ENCODE measurements at places on chromosomes 7 and 10. TPM values are rescaled to one million over a fixed set of nuclear protein-coding genes. Genes with fewer than 3 reads are reported as not detected.

UPK3B gene
- total RNA-seq: 1.7 TPM

WNT2 gene
- 0.45 TPM for total RNA-seq

ITPRID1 gene
- 0.09 TPM for total RNA-seq

FAM25C gene
- total RNA-seq: not detected

KIN gene
- 13.4 TPM for total RNA-seq

AKR1C4 gene
- not detected for total RNA-seq

BMS1 gene
- total RNA-seq: 12.8 TPM

HTR7 gene
- 1.3 TPM for total RNA-seq

CRPPA gene
- total RNA-seq: 2.1 TPM

SP4 gene
- total RNA-seq: 8.3 TPM

ATXN7L1 gene
- 12.8 TPM for total RNA-seq

DNA sequence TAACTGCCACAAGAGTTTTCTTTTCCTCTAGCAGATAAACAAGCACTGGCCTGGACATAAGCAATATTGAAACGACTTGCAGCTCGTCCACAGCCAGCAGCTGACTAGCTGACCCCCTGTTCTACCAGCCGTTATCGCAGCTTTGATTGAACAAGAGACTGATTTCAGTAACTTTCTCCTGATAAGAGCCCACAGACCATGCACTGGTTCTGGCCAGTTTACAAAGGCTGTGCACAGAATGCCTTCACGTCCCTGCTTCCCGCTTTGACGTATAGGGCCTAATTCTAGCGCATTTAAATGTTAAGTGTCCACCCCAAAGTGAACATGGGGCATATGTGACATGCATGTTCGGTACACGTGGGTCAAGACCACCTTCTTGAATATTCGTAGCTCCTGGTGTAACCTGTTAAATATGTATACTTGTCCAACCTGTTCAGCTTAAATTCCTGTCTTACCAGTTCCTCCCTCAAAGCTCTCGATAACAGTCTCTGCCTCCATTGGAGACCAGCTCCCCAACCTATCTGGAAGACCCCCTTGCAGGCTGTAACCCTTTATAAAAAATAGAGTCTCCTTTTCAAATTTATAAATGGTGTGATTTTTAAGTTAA, 69.2 kb downstream of the LYZL1 start:
- DNase-seq: no peak
- no peaks in the 10 kb centered on the region for H3K36me3 ChIP-seq
- no peak overlapping the region for H3K27ac ChIP-seq
- H3K27me3 ChIP-seq: no peaks in the 10 kb centered on the region
- H3K4me1 ChIP-seq: peaks cover 2% of the 10 kb centered on the region
- no peak overlapping the region for H3K4me3 ChIP-seq

- no peaks in the 10 kb centered on the region for H3K36me3 ChIP-seq
- no peak overlapping the region for H3K4me3 ChIP-seq
- no peak overlapping the region for H3K27ac ChIP-seq
- DNase-seq: no peak
- H3K27me3 ChIP-seq: no peaks in the 10 kb centered on the region
Observed at GRCh38 chr10:49207936-49208487, 19.8 kb upstream of the TMEM273 start.

- no peaks in the 10 kb centered on the region for H3K27me3 ChIP-seq
- H3K4me3 ChIP-seq: no peak overlapping the region
- no peak overlapping the region for H3K27ac ChIP-seq
- no peaks in the 10 kb centered on the region for H3K4me1 ChIP-seq
Observed at GRCh38 chr7:7257899-7258692, 75.8 kb downstream of the C1GALT1 start.

- no peak overlapping the region for H3K4me3 ChIP-seq
- H3K27ac ChIP-seq: no peak overlapping the region
- no peaks in the 10 kb centered on the region for H3K36me3 ChIP-seq
- DNase-seq: no peak
- H3K27me3 ChIP-seq: no peaks in the 10 kb centered on the region
Observed at GRCh38 chr7:156751319-156751718, 110.7 kb downstream of the RNF32 start.

DNA sequence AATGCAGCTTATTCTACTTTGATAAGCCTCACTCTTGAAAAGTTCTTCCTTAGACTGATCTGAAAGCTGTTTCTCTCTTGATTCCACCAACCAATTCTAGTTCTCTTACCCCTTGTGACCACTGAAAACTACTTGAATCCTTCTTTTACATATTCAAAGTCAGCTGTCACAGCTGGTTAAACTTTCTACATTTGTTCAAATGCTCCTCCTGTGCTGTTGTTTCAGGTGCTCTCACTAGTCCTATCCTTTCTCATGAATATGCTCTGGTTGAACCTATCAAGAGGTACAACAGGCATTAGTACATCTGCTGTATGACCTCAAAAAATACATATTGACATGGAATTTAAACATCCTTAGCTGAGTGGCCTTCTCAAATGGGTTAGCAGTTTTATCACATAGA, 91.5 kb downstream of the MYO3A start:
- no peak for DNase-seq
- H3K27me3 ChIP-seq: no peaks in the 10 kb centered on the region
- H3K4me3 ChIP-seq: no peak overlapping the region
- H3K27ac ChIP-seq: no peak overlapping the region
- no peaks in the 10 kb centered on the region for H3K4me1 ChIP-seq

DNA sequence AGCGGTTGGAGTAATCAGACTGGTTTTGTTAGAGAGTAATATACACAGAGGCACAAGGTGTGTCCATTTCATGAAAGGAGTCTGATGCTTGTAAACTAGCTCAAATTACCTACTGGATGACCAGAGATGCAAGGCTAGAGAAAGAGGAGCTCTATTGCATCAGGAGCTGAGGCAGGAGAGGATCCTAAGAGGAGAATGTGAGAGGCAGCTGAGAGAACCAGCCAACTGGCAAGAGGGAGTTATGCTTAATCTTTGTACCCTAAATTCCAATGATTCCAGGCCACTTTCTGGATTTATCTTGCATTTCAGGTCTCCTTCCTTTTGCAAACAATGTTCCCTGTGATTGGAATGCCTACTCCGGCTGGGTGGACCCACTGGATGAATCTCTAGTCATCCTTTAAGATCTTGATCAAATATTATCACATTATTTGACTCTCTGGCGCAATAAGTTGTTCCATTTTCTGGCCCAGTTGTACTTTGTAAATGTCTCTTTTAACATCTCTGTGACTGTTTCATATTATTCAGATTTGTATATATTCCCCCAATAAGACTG, 57.5 kb upstream of the PTPN12 start:
- H3K36me3 ChIP-seq: no peaks in the 10 kb centered on the region
- no peak overlapping the region for H3K27ac ChIP-seq
- no peak for DNase-seq
- no peak overlapping the region for H3K4me3 ChIP-seq
- H3K27me3 ChIP-seq: no peaks in the 10 kb centered on the region

- H3K4me1 ChIP-seq: no peaks in the 10 kb centered on the region
- DNase-seq: no peak
- H3K27ac ChIP-seq: no peak within 1 kb of the TSS
- no peaks in the 10 kb centered on the region for H3K27me3 ChIP-seq
Observed at GRCh38 chr7:100895701-100895955, at the start of gene ACHE. Gene ACHE (minus strand): TSS chr7:100895888. CDS start chr7:100894232, 1,656 bp downstream.

- no peak overlapping the region for H3K27ac ChIP-seq
- H3K4me3 ChIP-seq: no peak overlapping the region
- no peaks in the 10 kb centered on the region for H3K27me3 ChIP-seq
- no peaks in the 10 kb centered on the region for H3K4me1 ChIP-seq
- no peaks in the 10 kb centered on the region for H3K36me3 ChIP-seq
- no peak for DNase-seq
Observed at GRCh38 chr7:81533931-81534330, 235.9 kb downstream of the HGF start.

DNA sequence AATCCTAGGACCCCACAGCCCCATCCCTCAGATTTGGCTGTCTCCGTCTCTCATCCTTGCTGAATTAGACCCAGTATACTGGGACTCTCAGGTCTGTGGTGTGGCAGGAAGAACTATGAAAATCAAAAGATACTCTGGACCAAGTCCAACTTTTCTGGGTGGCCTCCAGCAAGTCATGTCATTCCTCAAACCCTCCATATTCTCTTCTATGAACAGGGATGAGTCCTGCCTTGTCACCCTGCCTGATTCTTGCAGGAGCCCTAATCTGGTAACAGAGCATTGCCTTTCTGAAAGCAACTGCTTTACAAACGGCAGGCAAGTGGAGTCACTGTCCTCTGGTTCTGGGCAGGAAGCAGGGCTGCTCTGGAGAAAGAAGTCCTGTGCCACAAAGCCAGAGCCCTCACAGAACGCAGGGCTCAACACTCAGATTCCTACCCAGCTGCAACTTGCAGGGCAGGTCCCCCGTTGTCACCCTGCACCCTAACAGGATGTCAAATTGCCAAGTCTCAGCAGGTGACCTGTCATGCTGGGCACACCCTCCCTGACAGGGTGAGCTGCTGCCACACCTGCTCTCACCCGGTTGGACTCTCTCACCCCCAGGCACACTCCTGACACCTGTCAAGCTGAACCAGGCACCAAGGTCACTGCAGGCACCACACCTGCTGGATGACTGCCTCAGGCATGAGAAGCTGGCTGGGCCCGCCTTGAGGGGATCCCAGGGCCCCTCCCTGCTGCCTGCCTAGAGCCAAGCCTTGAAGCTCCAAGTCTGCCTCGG, 227.7 kb downstream of the KCNMA1 start:
- no peaks in the 10 kb centered on the region for H3K27me3 ChIP-seq
- DNase-seq: no peak
- no peaks in the 10 kb centered on the region for H3K4me1 ChIP-seq
- no peak overlapping the region for H3K27ac ChIP-seq
- no peaks in the 10 kb centered on the region for H3K36me3 ChIP-seq

GRCh38 chr7:49721441-49721840, 52.0 kb upstream of the VWC2 start:
- DNase-seq: no peak
- H3K4me1 ChIP-seq: no peaks in the 10 kb centered on the region
- no peak overlapping the region for H3K27ac ChIP-seq
- no peaks in the 10 kb centered on the region for H3K27me3 ChIP-seq

DNA sequence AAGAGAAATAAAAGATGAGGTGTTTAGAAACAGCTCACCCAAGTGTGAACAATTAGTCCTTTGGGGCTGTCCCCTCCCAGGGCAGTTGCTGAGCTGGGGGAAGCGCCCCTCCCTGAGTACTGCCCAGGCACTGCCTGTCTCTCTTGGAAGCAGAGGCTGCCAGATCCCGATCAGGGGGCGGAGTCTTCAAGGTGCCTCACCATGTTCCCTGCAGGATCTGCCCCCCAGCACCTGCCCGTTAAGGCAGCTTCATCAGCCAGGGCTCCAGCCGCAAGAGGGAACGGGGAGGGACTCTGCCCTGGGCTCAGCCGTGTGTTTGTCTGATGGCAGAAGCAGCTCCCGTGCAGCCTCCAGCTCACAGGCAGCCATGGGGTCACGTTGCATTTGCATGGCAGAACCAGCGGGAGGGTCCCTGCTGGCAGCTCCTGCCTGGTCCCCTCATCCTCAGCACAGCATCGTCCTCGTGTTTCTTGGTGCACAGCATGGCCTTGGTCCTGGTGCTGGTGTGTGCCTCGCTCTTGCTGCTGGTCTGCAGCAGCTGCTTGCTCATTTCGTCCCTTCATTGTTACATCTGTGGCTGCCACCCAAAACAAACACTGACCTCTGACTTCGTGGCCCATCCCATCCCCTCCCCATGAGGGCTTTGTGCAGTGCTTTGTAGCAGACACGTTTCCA, 10.7 kb upstream of the DPYSL4 start:
- H3K27me3 ChIP-seq: no peaks in the 10 kb centered on the region
- no peaks in the 10 kb centered on the region for H3K4me1 ChIP-seq
- no peak overlapping the region for H3K27ac ChIP-seq
- no peaks in the 10 kb centered on the region for H3K36me3 ChIP-seq

GRCh38 chr10:72564596-72564995, 61.3 kb downstream of the MICU1 start:
- no peaks in the 10 kb centered on the region for H3K27me3 ChIP-seq
- no peaks in the 10 kb centered on the region for H3K4me1 ChIP-seq
- peaks cover 3% of the 10 kb centered on the region for H3K36me3 ChIP-seq
- no peak overlapping the region for H3K27ac ChIP-seq
- H3K4me3 ChIP-seq: no peak overlapping the region
- no peak for DNase-seq

DNA sequence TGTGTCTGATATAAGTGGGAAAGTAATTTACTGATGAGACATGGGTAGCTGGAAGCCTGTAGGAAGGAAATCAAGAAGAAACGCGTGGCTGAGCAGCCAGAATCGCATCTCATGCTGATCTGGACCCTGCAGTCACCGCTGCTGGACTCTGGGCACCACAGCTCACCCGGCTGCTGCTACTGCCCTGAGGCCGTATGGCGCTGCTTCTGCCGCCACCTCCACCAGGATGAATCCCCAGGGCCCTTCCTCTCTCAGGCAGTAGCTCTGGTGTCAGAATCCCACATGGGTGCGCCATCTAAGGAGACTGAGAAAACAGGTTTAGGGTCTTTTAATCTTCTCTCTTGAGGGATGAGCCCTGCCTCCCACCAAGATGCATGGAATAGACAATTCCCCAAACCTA, 70.3 kb upstream of the AGK start:
- no peaks in the 10 kb centered on the region for H3K27me3 ChIP-seq
- no peak for DNase-seq
- H3K4me3 ChIP-seq: no peak overlapping the region
- no peaks in the 10 kb centered on the region for H3K4me1 ChIP-seq
- no peak overlapping the region for H3K27ac ChIP-seq
- H3K36me3 ChIP-seq: no peaks in the 10 kb centered on the region

GRCh38 chr10:26242706-26243350, 26.3 kb downstream of the GAD2 start:
- DNase-seq: no peak
- H3K27ac ChIP-seq: no peak overlapping the region
- H3K36me3 ChIP-seq: no peaks in the 10 kb centered on the region
- no peaks in the 10 kb centered on the region for H3K4me1 ChIP-seq
- H3K27me3 ChIP-seq: no peaks in the 10 kb centered on the region

- no peak for DNase-seq
- no peak overlapping the region for H3K4me3 ChIP-seq
- H3K4me1 ChIP-seq: no peaks in the 10 kb centered on the region
- no peaks in the 10 kb centered on the region for H3K36me3 ChIP-seq
- H3K27ac ChIP-seq: no peak overlapping the region
Observed at GRCh38 chr10:126948355-126949160, 43.3 kb downstream of the DOCK1 start.

DNA sequence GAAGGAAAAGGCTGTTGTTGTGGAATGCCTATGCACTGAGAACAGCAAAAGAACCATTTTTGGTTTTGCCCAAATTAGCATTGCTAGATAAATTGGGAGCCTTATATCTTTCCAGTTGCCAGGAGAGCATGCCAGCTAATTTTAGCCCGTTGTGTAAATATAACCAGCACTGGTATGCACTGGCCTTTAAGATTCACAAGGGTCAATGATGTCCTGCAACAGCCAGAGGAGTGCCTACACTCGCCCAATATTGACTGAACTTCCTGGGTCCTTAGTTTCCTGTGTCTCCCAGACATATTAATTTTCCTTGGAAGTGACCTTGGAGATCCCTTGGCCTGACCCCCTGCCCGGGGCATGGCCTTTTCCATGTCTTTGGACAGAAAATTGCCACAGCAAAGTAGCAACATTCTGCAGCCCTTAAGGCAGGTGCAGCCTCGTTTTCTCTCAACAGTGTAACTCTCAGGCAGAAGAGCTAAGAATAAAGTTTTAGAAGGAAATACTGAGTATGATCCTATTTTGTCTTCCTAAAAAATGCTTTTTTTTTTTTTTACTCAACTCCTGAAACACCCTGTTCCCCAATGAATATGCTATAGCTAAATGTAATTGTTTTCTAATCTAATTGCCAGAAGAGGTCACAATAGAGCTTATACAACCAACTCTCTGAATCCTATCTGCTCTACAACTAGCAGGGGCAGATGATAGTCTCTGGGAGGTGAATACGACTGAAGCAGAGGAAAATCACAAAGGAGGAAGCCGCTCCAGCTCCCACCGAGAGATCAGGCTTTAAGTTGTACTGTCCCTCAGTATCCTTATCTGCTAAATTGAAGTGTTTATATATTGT, 131.9 kb upstream of the PCGF5 start:
- H3K36me3 ChIP-seq: no peaks in the 10 kb centered on the region
- DNase-seq: peak; percentile 47
- peak overlapping the region; percentile 76 for H3K27ac ChIP-seq
- peaks cover 3% of the 10 kb centered on the region for H3K4me1 ChIP-seq
